ENCODE measurements at places on chromosomes 3 and 15. TPM values are rescaled to one million over a fixed set of nuclear protein-coding genes. Genes with fewer than 3 reads are reported as not detected.

GRCh38 chr3:31449318-31449717 lies 83.4 kb upstream of the STT3B start:
- DNase-seq = no peak

GRCh38 chr3:50263478-50264382 lies 5.2 kb upstream of the SEMA3B start:
- DNase-seq = no peak

GRCh38 chr3:149417174-149417573 lies 39.7 kb upstream of the TM4SF1 start:
- no peak for DNase-seq

DNA sequence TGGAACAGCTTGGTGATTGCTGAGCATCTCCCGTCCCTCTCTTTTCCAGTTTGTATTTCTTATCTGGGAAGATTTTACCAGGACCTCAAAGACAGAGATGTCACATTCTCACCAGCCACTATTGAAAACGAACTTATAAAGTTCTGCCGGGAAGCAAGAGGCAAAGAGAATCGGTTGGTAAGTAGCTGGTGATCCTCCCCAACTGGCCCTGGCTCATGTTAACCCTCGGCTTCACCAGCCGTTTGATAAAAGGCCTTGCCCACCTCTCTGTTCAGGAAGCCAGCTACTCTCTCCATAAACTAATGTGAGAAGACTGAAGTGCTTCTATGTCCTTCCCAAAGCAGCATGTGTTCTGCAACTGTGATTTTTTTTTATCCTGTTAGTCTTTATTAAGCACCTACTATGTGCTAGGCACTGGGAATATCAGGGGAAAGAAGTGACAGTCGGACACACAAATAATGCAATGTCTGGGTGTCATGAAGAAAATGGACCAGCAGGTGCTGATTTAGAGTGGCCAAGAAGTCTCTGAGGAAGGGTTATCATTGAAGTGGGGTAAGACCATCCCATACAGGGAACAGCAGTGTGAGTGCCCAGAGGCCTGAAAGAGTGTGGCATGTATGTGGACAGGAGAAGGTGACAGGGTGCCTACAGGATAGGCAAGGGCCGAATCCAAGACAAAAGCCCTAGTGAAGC lies 1.2 kb downstream of the MANF start:
- DNase-seq = no peak

DNA sequence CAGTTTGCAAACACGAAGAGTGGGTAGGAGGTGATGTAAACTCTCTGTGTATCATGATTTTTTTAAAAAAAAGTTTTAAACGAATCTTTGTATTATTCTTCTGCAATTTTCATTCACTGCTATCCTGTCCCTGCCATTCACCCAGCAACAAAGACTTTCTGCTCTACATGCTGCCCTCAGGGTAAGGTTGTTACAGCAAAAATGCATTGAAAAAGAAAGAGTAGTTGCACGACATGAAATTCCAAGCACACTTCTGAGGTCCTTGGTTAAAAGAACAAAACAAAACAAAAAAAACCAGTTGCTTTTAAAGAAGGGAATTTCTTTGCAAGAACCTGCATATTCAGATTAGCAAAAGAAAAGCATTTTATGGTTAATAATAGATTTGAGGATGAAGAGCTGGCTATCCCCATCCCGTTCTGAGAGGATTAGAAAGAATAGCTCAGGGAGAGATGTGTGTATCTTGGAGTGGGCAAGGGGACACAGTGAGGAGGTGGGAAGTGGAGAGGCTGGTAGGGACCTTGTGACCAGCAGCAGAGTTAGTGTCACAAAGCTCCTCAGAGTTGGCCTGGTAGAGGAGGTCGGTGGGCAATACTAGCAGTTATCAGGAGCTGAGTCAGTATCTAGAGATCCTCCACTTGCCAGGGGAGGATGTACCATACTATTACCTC lies 290.8 kb downstream of the NEK10 start:
- no peak for DNase-seq

GRCh38 chr3:162007722-162008121 lies 511.1 kb downstream of the OTOL1 start:
- no peak for DNase-seq

DNA sequence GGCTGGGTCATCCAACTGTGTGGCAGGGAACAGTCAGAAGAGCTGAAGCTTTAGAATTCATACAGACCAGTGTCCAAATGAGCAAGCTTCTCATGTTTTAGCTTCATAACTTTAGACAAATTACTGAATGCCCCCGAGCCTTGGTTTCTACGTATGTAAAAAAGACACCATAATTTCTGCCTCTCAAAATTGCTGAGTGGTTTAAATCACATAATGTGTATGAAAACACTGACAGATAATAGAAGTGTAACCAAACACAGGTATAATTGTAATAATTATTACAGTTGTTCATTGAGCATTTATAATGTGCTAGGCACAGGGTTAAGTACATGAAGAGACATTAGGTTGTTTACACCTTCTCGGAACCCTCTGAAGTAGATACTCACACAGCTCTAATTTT lies 207.2 kb downstream of the IGSF11 start:
- no peak for DNase-seq

- DNase-seq = no peak
Measured at GRCh38 chr3:185846037-185846436, 21.2 kb upstream of the IGF2BP2 start.

DNA sequence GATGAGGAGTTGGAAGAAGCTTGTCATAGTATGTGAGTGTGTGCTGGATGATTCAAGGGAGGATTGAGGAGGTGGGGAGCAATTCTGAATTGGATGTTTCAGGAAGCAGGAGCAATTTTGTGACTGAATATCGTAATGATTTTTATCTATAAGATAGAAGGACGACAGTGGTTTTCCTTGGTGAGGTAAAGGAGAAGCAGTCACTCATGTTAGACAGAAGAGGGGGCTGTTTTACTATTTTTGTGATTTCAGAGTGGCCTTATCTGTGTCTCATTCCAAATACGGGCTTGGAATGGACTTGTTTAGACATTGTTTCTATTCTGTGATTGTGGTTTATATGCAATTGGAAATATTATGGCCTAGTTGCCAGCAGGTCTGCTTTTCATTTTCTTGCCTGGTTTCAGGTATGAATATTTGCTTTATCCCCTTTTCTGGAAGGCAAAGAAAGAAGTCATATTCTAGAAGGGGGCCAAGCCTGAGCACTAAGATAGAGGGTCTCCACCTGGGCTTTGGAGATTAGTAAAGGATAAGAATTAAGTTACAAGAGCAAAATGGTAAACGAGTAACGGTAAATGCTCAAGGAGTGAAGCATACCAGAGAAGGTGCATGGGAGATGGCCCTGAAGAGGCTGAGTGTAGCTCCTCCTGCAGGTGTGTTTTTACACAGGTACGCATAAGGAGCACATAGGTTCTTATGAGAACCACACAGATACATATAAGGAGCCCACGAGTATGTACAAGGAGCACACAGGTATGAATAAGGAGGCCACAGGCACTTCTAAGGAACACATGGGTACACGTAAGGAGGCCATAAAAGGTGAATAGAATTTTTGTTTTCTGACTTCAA lies 124.6 kb upstream of the KCNAB1 start:
- DNase-seq = no peak

- no peak for DNase-seq
Measured at GRCh38 chr3:117135207-117135606, 425.6 kb downstream of the TUSC7 start.

GRCh38 chr3:140384028-140384771 lies 293.7 kb upstream of the TRIM42 start:
- no peak for DNase-seq

DNA sequence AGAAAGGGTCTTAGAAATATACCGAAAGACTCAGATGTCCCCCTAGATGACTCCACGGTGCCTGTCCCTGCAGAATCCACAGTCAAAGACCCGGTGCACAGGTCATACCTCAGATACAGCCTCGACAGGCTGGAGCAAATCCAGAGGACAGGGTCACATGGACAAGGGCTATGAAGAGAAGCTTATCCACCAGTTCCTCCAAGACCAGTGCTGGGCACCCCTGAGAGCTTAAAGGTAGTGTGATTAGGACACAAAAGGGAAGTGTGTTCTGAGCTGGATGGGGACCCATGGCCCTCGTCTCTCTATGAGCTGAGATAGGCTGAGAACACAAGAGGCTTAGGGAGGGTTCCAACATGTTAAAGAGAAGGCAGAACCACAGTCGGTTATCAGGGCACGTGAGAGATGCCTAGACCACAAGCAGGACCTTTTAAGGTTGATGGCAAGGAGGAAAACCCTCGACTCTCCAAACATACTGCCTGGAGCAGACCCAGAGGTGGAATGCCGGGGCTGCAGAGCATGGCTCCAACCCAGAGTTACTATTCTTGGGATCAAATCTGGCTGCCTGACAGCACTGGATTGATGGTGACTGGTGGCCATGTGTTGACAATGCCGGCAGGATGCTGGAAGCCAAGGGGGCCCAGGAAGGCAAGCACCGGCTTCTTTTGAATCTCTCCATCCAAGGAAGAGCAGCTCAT lies 46.9 kb downstream of the ADCY5 start:
- no peak for DNase-seq

DNA sequence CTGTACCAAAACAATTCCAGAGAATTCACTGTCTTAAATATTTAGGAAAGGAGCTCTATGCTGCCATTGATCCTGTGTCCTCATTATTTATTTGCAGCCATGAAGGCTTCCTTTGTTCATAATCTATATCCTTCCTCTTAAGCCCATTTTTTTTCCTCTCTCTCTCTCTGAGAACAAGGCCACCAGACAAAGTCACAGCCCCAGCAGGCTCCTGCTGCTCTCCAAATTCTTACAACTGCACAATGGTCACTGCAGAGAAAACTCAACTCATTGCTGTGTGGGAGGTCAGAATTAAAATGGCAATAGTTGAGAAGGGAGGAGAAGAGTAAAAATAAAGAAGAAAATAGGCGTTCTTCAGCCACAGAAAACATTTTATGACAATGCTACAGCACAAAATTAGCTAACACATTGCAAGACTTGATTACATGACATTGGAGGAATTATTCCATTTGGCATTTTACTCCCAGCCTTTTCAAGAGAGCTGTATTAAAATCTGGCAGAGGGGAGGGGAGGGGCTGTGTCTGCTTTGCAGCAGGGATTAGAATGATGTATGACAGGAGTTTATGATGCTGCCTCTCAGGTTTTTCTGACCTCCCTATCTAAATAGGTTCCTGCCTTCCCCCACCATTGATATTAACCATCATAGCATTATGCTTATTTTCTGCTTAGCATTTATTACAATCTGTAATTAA lies 399.7 kb upstream of the THBS1 start:
- DNase-seq = no peak

- DNase-seq = no peak
Measured at GRCh38 chr3:177420651-177421480, 223.6 kb upstream of the TBL1XR1 start.

- no peak for DNase-seq
Measured at GRCh38 chr3:196774848-196775422, 35.3 kb downstream of the PAK2 start.

DNA sequence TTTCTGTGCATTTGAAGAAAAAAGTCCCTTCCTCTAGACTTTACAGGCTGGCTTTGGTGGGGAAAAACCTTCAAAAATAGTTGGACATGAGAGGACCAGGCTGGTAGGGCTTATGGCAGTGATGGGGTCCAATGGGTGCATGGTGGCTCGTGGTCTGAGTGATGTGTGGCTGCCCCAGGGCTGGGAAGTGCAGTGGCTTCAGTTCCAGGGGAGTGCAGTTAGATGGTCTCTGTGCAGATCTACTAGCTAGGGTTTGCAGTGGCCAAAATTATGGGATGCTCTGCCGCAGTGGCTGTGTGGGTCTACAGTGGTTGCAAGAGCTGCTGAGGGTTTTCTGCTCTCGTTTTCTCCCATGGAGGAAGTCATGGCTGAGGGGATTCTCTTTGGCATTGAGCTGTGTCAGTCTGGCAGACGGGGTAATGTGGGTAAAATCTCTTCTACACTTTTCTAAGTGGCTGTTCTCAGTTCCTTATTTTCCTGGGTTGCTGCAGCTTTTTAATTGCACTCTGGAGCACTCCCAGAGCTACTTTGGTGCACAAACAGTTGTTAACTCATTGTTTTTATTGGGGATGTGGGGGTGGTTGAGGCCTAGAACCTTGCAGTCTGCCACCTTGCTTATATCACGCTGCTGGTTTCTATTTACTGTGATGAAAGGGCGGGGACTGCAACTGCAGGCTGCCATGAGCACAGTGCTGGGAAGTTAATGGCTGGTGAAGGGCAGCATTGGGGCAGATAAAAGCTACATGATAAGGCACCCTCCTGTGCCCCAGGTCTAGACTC lies 1324.6 kb downstream of the NSUN3 start:
- DNase-seq = no peak

DNA sequence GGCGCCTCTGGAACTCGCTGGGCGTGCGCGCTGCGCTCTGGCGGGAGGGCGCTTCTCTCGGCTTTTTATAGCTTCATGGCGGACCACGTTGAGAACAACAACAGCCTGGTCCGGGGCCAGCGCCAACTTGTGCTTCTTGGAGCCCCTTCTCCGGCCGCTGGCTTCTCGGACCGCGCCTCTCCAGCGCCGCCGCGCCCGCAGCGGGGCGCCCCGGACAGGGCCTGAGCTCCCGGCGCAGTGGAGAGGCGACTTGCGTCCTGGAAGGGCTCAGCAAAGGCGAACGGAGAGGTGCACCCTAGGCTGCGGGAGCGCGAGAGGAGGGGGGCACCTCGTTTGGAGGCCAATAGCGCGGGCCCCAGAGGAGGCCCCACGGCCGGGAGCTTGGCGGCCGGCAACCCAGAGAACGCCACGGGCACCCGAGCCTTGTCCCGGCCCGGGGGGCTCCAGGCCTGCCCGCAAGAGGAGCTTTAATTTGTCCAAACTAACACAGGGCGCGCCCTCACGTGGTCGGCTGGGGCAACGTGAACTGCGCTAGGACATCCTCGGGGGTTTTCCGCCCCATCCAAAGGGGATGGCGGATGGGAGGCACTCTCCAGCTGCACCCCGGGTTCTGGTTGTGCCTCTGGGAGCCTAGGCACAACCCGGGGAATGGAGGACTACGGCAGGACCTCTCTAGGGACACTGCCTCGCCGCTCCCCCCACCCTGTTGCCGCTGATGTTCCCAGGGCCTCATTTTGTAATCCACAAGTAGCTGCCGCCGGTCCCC lies 37.8 kb downstream of the HMCES start:
- peak; percentile 86 for DNase-seq

DNA sequence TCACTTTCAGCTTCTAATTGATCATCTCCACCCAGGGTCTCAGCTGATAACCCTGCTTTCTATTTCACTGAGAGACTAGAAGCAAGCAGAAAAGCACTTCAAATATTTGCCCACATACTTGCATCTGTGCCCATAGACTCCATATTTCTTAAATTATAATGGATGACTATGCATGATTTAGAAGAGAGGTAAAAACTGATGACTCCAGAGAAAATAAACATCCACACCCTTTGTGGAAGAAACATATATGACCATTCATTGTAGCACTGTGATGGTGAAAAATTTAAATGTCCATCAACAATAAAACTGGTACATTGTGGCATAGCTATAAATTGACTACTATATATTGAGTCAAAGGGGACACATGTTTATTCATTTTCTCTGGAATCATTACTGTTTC lies 7.1 kb upstream of the IGF2BP2 start:
- DNase-seq = no peak

GRCh38 chr3:62892951-62893350 lies 17.7 kb upstream of the CADPS start:
- no peak for DNase-seq

The UNC13C gene
- total RNA-seq = not detected

The VPS18 gene
- total RNA-seq = 16.2 TPM

The SSR3 gene
- total RNA-seq = 112 TPM

The UCN2 gene
- total RNA-seq = not detected

The SAXO2 gene
- total RNA-seq = 19.6 TPM

Measured in T-cell (primary cell).